ENCODE measurements at places on chromosomes 2 and 18. TPM values are rescaled to one million over a fixed set of nuclear protein-coding genes. Genes with fewer than 3 reads are reported as not detected.

The DYSF gene
- 0.70 TPM for total RNA-seq

The CHRND gene
- total RNA-seq: 0.26 TPM

The CAPN14 gene
- total RNA-seq: not detected

The RPIA gene
- 2.9 TPM for total RNA-seq

The UCN gene
- 0.35 TPM for total RNA-seq

The ABCG5 gene
- not detected for total RNA-seq

The MAPRE2 gene
- 17.6 TPM for total RNA-seq

The CIAO1 gene
- 56.8 TPM for total RNA-seq

The SLC9A2 gene
- not detected for total RNA-seq

The FLACC1 gene
- total RNA-seq: not detected

The TNFRSF11A gene
- total RNA-seq: 0.34 TPM

The SULT1C2 gene
- not detected for total RNA-seq

The STARD6 gene
- not detected for total RNA-seq

The SERTAD2 gene
- total RNA-seq: 6.2 TPM

The RIT2 gene
- total RNA-seq: not detected

The NAT8 gene
- not detected for total RNA-seq

The TP53I3 gene
- 51.0 TPM for total RNA-seq

The RHBDD1 gene
- 5.3 TPM for total RNA-seq

The TOGARAM2 gene
- total RNA-seq: 0.26 TPM

The ACADL gene
- not detected for total RNA-seq

The CAVIN2 gene
- total RNA-seq: 11.5 TPM

The IL1F10 gene
- not detected for total RNA-seq

The BMP10 gene
- total RNA-seq: not detected

The RAB6D gene
- not detected for total RNA-seq

The GRHL1 gene
- not detected for total RNA-seq

The ACAA2 gene
- total RNA-seq: 39.3 TPM

All from pericardium fibroblast (primary cell).